RPMI7951 (cell line): ENCODE measurements at places on chromosomes 11 and 22.

GRCh38 chr11:111230122-111230465 is 15.4 kb upstream of the POU2AF2 start:
- no peak for DNase-seq

DNA sequence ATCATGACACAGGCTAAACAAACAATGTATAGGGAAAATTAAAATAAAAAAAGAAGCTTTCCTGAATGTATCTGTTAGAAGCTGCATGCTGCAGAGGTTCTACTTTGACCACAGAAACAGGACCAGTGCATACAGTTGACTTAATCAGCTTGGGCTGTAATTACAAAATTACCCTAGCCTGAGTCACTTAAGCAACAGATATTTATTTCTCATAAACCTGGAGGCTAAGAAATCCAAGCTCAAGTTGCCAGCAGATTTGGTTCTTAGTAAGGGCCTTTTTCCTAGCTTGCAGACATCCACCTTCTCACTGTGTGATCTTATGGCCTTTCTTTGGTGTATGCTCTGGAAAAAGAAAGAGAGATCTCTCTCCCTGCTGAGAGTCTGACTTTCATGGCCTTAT is 946.5 kb upstream of the RAG2 start:
- no peak for DNase-seq

DNA sequence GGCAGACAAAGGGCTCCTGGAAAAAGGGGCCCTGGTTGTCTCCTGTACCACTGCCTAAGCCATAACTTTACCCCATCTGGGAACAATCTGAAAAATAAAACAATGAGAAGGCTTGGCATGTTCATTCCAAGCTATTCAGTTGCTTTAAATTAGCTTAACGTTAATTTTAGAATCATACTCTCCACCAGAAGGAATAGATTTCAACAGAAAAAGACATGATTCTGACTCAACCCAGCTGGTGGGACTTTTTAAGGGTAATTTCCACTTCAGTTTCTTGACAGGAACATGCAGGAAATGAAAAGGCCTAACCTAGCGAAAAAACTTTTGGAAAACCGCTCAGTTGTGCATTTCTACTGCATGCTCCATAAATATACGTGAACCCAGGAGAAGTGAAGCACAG is 7.9 kb downstream of the SF3A1 start:
- DNase-seq: no peak

DNA sequence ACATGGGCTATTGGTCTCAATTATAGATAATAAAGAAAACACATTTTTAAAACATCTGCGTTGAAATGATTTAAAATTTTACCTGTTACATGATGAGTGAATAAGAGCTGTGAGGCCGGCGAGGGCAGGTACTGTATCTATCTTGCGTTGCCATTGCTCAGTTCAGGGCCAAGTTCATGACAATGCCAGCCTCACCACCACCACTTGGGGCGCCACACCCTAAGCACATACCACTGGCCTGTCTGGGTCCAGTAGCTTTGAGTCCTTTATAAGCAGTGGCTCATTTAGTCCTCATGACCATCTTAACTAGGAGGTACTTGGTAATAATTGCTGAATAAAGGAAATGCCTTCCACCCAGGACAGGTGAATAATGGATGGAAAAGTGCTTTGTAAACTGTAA is 14.5 kb upstream of the MB start:
- DNase-seq: peak; percentile 50

DNA sequence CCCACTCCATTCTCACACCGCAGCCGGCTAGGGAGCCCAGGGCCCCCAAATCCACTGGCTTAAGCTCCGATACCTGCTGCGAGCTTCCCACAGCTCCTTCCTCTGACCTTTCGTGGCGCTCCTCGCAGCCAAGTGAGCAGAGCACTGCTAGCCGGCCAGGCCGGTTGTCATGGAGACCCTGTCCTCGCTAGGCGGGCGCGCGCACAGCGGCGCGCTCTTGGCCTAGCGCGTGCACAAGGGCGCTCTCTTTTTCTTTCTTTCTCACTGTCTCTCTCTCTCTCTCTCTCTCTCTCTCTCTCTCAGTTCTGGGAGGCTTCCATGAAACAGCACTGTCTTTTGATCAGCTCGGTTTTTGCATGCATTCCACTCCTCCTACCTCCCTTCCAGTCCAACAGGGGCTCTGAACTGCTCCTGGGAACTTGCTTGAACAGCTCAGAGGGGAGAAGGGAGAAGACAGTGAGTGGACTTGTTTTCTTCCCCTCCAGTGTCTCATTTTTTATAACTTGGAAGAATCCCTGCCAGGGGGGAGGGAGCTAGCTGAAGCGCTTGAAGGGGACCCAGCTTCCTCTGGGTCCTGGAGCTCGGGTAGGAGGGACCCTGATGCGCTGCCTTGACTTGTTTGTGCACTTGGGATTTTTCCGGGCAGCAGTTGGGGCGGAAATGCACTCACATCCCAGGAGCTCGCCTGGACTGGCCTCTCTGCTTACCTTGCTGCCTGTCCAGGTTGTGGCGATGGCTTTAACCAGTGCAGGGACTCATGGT is 100.3 kb upstream of the AKIP1 start:
- DNase-seq: peak; percentile 79

DNA sequence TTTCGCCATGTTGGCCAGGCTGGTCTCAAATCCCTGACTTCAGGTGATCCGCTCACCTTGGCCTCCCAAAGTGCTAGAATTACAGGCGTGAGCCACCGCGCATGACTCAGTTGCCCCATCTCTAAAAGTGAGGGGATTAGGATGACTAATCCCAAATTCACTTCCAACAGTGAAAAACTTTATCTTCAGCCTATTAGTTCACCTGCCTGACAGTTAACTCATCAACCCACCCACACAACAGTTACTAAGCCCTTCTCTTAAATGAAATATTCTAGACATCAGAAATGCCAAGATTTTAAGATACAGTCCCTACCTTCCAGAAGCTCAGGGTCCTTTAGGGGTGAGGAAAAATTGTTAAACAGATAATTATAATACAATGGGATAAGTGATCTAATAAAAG is 2.0 kb upstream of the ANKRD42 start:
- no peak for DNase-seq

GRCh38 chr11:126383339-126384335 is 28.2 kb downstream of the ST3GAL4 start:
- DNase-seq: no peak

DNA sequence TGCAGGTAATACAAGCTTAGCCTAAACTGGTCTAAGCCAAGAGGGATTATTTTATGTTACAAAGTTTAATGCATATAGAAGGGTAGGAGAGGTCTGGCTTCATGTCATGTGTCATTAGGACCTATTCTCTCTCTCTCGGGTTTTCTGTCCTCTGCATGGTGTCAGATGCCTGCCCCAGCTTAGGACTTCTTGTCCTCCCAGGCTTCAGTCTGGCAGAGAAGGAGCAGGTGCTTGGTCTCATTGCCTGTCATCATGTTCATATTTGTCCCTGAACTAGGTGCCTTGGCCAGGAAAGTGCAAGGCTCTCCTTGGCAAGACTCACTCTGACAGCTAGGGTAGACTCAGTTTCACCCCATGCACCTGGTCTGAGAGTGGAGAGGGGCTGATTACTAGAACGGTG is 126.3 kb downstream of the ADAMTS15 start:
- DNase-seq: no peak

DNA sequence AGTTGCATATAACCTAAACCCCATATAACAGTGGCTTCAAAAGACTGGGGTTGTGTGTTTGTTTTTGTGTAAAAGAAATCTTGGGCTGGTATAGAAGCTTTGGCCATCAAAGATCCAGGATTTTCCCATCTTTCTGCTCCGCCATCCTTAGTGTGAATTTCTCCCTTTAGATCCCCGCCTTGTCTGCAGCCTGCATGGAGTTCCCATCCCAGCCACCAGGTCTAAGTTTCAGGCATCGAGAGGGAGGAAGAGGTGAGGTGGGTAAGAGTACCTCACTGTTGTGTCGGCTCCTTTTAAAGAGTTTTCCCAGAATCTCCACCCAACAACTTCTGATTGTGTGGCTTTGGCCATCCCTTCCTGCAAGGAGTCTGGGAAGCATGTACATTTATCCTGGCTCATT is 195.5 kb upstream of the SORL1-AS1 start:
- DNase-seq: no peak

DNA sequence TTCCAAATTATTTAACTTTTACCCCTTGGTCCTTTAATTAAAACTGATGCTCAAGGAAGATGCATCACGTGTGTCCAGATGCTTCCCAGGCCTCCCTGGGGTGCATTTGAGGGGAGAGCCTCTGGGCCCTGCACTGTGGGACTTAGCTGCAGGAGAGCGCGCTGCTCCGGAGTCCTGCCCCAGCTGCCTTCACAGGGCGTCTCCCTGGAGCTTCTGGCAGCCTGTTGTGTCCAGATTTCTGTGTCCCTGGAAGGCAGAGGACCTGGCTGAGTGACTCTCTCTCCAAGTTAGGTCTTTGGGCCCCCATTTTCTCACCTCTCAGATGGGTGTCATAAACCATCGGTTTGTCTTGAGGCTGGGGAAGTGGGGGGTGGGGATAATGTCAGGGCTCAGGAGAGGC is 3.0 kb downstream of the ARHGAP8 start:
- no peak for DNase-seq

GRCh38 chr22:48800886-48801607 is 1026.6 kb downstream of the BRD1 start:
- DNase-seq: no peak

DNA sequence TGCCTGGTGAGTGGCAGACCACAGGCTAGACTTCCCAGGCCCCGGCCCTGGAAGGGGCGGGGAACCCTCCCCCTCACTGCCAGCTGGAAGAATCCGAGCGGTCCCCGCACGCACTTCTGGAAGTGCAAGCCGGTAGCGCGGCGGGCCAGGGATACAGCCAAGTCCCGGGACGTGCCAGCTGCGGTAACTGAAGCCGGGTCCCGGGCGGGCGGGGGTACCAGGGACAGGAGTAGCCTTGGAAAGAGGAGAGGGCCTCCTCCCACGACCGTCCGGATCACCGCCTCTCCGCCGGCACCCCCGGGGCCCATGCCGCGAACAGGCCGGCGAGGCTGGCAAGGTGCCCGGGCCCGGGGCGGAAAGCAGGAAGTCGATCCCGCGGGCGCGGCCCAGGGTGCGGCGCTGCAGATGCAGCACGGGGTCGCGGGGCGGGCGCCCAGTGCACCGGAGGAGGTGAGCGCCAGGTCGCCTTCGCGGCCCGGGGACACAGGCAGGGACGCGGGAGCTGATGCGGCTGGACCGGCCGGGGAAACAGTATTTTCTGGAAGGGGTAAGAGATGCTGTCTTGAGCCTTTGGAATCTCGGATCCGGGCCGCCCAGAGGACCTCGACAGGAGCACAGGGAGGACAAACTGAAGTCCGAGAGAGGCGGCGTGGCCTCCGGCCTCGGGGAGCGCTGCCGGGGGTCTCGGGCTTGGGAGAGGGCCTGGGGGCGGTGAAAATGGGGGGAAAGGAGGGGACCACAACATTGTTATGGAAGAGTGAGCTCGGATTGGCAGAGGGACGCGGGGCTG is 783 bp upstream of the SLC35C1 start:
- DNase-seq: peak; percentile 60

DNA sequence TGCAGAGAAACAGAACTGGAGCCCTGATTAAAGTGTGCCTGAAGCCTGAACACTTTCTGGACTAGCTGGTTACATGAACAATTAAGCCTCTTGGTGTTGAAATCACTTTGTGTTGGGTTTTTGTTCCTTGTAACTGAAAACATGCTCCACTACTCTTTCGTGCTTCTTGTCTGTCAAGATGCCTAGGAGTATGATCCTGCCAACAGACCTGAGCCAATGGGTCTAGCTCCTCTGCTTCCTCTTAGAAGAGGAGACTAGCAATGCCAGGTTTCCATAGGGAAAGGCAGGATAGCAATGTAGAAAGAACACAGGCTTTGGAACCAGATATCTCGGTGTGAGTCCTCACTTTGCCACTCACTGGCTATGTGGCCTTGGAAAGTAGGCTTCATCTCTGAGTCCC is 40.3 kb downstream of the IRAG1 start:
- no peak for DNase-seq

GRCh38 chr22:50564289-50564688 is 1.6 kb upstream of the SYCE3 start:
- no peak for DNase-seq

DNA sequence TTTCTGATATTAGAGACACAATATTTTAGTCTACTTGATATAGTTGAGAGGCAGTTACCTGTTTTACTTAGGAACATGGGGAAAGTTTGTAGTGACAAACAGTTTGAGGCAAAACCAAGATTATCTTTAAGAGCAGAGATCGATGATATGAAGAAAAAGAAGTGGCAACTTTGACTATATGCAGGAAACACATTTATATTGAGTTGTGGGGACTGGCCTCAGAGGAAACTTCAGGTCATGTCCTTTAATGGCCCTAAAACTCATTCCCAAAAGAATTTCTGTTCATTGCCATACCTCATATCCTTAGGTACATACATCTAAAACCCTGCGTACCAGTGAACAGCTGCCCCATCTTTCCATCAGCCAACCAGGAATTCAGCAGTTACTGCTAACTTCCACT is 4.5 kb downstream of the HBG1 start:
- DNase-seq: no peak

DNA sequence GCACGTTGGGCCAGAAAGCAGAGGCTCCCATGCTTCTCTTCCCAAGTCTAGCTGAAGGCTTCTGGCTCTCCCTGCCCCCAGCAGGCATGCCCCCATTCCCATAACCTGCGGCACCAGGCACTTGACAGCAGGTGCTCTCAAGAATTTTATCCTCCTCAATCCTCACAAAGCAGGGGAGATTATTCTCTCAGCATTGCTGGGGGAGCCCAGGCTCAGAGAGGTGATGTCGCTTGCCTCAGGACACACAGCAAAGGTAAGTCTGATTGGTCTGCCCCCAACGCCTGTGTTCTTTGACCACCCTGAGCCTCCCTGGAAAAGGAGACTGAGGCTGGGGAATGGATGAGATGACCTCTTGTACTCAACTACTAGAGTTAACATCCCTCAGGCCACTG is 4.8 kb downstream of the TST start:
- no peak for DNase-seq

GRCh38 chr11:74248469-74248868 is 63.0 kb downstream of the P4HA3 start:
- no peak for DNase-seq

- DNase-seq: no peak
These were observed 598 bp downstream of the CABIN1 start for GRCh38 chr22:24011735-24012068.

- peak; percentile 84 for DNase-seq
These were observed at the start of gene WBP2NL for GRCh38 chr22:41998361-41999261. WBP2NL (plus strand) TSS chr22:41998788; CDS start chr22:41998819, 31 bp downstream.

GRCh38 chr11:70538641-70539359 is 140.5 kb downstream of the CTTN start:
- DNase-seq: no peak

- no peak for DNase-seq
These were observed 162.7 kb downstream of the NTM start for GRCh38 chr11:131533149-131533548.

- DNase-seq: no peak
These were observed 101.7 kb upstream of the TRIM77 start for GRCh38 chr11:89608234-89608966.

- no peak for DNase-seq
These were observed 620.9 kb upstream of the CADM1 start for GRCh38 chr11:116124922-116125714.

- DNase-seq: peak; percentile 15
These were observed 178.2 kb downstream of the LRRC4C start for GRCh38 chr11:41281131-41281742.
